Spleen (tissue), 13 donors: ENCODE measurements at places on chromosomes 6 and 20. TPM values are rescaled to one million over a fixed set of nuclear protein-coding genes. Genes with fewer than 3 reads are reported as not detected.

GRCh38 chr6:148972481-148972880 lies 225.7 kb downstream of the UST start:
- DNase-seq: peak; percentile 93

DNA sequence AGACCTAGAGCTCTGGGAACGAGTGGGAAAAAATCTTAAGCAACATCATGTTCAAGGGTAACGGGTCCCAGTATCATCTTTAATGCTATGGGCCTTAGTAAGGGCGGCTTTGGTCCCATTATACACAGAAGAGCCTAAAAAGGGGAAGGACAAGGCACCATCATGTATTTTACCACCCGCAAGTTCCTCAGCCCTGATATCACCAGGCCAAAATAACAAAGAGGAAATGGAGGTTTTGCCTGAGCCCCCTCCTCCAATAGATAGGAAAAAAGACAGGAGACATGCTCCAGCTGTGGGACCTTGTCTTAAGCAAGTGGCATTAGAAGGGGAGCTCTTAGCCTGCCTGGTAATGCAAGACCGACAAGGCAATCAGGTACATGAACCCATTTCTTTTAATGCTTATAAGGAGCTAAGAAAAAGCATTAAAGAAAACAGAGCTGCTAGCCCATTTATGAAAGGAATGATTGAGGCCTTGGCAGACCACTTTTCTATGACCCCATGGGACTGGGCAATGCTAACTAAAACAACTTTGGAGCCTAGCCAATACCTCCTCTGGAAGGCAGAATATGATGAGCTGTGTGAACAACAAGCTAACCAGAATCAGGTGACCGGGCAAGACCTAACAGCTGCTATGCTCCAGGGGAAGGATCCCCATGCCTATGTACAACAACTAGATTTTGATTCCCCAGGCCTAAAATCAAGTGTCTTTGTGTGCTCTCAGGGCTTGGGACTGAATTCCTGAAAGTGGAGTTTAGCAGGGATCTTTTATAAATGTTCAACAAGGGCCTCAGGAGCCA lies 23.2 kb downstream of the HLA-DPA1 start:
- DNase-seq: no peak

DNA sequence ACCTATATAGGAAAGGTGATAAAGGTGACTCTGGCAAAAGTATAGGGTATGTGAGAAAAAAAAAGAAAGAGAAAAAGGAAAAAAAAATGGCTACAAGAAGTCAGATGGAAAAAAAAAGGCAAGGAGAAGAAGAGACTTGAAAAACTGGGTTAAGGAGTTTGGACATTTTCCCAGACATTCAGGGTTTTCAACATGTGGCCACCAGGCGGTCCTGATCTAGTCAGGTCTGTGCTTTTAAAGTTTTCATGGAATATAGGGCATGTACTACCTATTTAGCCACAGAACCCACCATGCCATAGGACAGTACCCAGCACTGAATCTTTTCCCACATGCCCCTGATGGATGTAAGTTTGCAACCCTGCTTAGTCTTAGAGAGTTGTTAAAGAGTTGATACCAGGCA lies 433.7 kb downstream of the MAFB start:
- DNase-seq: no peak

DNA sequence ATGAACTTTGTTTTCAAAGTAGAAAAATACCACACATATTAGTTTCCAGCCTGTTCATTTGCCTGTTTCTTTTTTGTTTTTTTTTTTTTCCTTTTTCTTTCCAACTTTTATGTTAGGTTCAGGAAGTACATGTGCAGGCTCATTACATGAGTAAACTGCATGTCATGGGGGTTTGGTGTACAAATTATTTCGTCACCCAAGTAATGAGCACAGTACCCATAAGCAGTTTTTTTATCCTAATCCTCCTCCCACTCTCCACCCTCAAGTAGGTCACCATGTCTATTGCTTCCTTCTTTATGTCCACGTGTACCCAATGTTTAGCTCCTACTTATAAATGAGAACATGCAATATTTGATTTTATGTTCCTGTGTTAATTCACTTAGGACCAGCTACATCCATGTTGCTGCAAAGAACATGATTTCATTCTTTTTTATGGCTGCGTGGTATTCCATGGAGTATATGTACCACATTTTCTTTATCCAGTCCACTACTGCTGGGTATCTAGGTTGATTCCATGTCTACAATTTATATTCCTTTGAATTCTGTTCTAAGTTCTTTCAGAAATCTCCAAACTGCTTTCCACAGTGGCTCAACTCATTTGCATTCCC lies 31.8 kb downstream of the SNX14 start:
- no peak for DNase-seq

GRCh38 chr6:56073315-56073714 lies 174.1 kb downstream of the COL21A1 start:
- no peak for DNase-seq

GRCh38 chr6:81366972-81367371 lies 385.5 kb downstream of the TENT5A start:
- DNase-seq: no peak

DNA sequence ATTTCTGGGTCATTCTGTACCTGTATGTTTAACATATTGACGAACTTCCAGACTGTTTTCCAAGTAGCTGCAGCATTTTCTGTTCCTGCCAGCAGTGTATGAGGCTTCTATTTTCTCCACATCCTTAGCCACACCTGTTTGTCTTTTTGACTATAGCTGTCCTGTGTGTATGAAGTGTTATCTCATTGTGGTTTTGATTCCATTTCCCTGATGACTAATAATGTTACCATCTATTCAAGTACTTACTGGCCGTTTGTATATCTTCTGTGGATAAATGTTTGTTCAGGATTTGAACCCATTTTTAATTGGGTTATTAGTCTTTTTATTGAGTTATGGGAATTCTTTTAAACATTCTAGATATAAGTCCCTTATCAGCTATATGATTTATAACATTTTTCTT lies 95.2 kb downstream of the JAG1 start:
- DNase-seq: no peak

- DNase-seq: no peak
Observed at GRCh38 chr6:21750575-21750974, 157.0 kb downstream of the SOX4 start.

- no peak for DNase-seq
Observed at GRCh38 chr6:47135772-47136171, 93.6 kb upstream of the ADGRF1 start.

GRCh38 chr6:117072781-117073180 lies 192.6 kb upstream of the VGLL2 start:
- no peak for DNase-seq

GRCh38 chr20:45368221-45368980 lies 5.4 kb downstream of the SYS1 start:
- peak; percentile 78 for DNase-seq

- no peak for DNase-seq
Observed at GRCh38 chr20:12928358-12928754, 80.4 kb upstream of the SPTLC3 start.

DNA sequence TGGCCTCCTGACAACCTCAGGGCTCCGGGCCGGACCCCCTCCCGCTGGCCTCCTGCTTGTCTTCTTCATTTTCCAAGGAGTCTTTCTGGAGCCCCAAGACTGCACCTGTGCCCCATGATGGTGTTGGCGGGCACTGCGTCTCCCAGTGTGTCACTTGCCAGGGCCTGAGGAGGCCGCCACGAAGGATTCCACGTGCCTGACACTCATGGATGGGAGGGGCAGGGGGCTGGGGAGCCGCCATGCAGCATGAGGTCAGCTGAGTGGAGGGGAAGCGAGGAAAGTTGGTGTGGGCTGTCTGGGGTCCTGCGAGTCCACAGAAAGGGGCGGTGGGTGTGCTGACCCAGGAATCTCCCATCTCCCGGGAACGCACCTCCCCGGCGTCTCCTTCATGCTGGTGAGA lies 165.7 kb downstream of the SMOC2 start:
- DNase-seq: no peak

GRCh38 chr6:1613688-1614447 lies 4.2 kb downstream of the FOXC1 start:
- DNase-seq: no peak

DNA sequence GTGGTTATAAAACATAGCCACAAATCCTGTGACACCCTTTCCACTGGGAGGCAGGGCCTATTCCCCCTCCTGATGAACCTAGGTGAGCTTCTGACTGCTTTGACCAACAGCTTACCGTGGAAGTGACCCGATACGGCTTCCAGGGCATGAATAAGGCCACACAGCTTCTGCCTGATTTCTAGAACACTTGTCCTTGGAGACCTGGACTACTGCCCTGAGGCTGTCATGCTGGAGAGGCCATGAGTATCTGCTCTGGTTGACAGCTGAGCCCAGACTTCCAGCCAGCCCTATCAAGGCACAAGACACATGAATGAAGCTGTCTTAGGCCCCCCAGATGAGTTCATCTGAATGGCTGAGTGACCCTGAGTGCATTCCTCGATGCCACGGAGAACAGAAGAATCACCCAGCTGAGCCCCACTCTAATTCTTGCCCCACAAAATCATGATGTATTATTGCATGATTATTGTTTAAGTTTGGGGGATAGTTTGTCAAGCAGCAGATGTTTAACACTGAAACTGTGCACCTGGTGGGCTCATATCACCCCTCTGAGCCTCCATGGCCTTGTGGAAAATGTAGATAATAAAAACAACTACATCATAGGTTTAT lies 16.6 kb downstream of the TP53RK start:
- no peak for DNase-seq

DNA sequence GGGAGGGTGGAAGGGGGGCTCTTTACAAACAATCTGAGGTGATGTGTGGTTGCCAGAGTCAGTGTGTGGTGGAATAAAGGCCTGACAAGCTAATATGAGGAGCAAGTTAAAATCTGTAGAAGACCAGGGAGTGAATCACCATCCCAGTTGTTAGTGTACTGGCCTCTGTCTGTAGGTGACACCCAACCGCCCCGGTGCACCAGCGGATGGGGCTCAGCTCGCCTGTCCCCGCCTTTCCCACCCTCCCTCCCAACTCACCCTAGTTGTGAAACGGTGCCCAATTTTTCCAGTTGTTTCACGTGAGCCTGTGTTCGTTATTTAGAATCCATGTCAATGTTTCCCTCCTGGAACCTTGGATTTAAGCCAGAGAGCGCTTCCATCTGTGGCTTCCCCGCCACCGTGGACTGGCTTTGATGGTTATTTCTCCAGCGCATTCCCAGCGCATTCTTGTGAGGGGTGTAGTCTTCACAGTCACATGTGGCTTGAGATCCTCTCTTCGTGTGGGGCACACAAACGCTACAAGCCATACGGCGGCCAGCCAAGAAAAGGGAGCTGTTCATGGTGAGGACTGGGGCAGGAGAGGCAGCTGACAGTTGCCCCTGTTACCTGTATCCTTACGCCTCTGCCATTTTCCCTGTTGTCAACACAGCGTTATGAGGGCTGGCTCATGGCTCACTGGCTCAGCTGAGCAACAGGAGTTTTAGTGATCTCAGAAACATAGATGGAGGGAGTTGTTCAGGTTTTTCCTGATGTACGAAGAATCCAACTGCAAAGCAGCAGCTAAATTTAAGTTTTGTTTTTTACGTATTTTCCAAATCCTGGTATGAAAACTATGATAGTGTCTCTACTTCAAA lies 137.6 kb downstream of the ZDHHC14 start:
- no peak for DNase-seq

- DNase-seq: no peak
Observed at GRCh38 chr20:64113444-64113775, 6.0 kb upstream of the NPBWR2 start.

DNA sequence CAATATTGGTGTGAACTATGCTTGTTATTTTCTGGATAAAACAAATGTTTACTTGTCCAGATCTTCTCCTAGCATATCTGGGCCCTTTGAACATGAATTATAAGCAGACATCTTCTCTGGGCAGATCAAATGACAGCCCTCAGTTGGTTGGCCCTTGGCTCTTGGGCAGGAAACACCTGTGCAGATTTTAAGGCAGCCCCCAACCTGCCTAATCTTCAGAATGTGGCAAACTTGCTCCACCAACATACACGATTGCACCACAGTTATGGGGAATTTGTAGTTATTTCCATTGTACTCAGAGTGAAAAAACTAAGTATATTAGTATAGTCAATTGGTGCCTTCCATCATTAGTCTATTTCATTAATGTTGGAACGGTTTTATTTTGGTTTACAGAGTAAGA lies 94.9 kb upstream of the KCNK16 start:
- no peak for DNase-seq

DNA sequence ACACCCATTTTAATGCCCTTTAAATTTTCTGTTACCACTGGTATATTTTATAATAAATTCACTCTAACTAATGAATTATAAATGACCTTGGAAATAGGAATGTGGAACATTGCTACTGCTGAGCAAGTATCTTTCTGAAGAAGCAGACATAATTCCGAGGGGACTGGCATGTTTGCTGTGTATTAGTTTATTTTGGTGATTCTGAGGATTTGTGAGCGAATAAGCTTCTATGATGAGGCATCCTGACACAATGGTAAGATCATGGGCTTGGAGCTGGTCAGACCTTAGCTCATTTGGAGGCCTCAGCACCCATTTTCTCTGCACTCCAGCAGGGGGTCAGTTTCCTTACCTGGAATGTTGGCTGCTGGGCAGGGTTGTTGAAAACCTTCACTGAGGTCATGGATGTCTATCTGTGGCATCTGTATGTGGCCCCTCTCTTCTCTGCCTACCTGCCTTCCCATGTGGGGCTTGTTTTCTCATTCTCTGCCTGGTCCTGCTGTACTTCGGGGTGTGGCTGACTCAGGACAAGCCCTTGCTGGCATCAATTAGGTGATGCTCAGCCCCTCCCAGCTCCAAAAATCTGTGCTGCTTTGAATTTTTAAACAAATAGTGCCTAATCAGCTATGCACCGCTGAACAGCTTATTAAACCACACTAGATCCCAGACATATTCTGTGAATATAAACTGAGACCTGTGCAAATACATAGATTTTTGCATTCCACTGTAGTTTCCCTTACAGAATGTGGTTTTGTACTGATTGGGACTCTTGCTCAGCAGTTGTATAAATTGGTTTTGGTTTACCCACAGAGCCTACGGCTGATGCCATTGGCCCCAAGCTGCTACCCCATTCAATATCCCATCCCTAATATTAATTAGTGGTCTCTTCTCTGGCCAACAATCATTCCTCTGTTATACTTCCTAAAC lies 10.7 kb downstream of the ARID1B start:
- DNase-seq: no peak

GRCh38 chr20:12837646-12838045 lies 171.1 kb upstream of the SPTLC3 start:
- DNase-seq: no peak

HSPA12B gene
- total RNA-seq: 34.3 TPM

ISM1 gene
- 12.9 TPM for total RNA-seq

EFHC1 gene
- 9.3 TPM for total RNA-seq

EMILIN3 gene
- not detected for total RNA-seq

HFE gene
- total RNA-seq: 30.3 TPM

PTCRA gene
- total RNA-seq: 6.4 TPM

ETV7 gene
- total RNA-seq: 2.5 TPM

VGLL2 gene
- total RNA-seq: not detected

FAM83C gene
- not detected for total RNA-seq

PDE7B gene
- 1.2 TPM for total RNA-seq

IL20RA gene
- not detected for total RNA-seq

METTL24 gene
- total RNA-seq: 0.94 TPM

NRSN1 gene
- total RNA-seq: not detected
